ENCODE measurements at places on chromosomes 4 and X. TPM values are rescaled to one million over a fixed set of nuclear protein-coding genes. Genes with fewer than 3 reads are reported as not detected.

Gene SHROOM3
- 46.1 TPM for polyA plus RNA-seq

Gene NDUFA1
- 133 TPM for polyA plus RNA-seq

Gene CT83
- not detected for polyA plus RNA-seq

Gene FGFBP2
- polyA plus RNA-seq, result not detected

GRCh38 chrX:31435592-31435991 lies 363.8 kb upstream of the FTHL17 start:
- no peak for DNase-seq

GRCh38 chr4:72377491-72378194 lies 191.4 kb downstream of the ADAMTS3 start:
- DNase-seq, result no peak

GRCh38 chr4:47579235-47579634 lies 94.2 kb downstream of the ATP10D start:
- DNase-seq, result no peak

DNA sequence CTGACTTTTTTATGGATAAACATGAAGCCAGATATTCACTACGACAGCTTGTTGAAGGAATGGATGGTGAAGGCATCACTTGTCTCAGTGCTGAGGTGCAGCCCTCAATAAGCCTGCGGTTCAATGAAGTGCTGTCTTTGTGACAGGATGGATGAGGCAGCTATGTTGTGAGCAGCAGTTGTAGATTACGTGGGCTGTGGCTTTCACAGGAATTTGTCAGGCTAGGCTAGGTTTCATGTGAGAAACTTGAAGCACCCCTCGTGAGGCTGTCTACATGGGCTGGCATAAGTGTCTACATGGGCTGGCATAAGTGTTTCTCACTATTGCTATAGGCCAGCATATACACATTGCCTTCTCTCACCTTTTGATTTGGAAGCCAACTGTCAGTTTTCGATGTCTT lies 1050.0 kb downstream of the ADGRL3 start:
- DNase-seq, result no peak

GRCh38 chrX:17922303-17922702 lies 61.2 kb upstream of the RAI2 start:
- no peak for DNase-seq

DNA sequence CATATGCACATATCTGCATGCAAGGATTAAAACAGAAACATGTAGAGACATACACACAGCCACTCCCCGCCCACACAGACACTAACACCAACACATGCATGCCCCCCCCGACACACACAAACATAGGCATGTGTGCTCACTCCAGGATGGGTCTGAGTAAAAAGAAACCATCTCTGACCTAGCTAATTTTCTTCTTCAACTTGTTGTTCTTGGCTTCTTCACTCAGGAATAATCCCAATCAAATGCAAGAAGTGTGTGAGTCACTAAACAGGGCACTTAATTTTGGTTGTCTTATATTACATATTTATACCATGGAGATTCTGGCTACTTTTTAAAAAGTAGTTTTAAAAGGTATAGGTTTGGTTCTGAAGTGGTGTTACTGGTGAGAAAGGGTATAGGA lies 28.3 kb downstream of the ENOX2 start:
- DNase-seq, result no peak

GRCh38 chr4:11438647-11439046 lies 10.0 kb upstream of the HS3ST1 start:
- no peak for DNase-seq
